ENCODE measurements at places on chromosomes 16 and 17.

- no peak for DNase-seq
These were observed 61.4 kb downstream of the TMEM100 start for GRCh38 chr17:55661256-55661758.

DNA sequence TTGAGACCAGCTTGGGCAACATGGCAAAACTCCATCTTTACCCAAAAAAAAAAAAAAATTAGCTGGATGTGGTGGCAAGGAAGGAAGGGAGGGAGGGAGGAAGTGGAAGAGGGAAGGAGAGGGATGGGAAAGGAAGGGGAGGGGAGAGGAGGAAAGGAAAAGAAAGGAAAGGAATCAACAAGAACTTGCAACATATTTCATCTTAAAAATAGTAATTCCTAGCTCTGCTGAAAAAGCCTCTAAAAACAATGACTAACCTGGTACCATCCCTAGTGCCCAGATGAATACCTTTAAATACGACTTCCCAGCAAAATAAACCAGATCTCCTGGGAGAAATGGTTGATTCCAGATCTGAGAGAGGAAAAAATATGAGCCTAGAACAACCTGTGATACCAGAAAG lies 27.1 kb upstream of the MNT start:
- DNase-seq: no peak

DNA sequence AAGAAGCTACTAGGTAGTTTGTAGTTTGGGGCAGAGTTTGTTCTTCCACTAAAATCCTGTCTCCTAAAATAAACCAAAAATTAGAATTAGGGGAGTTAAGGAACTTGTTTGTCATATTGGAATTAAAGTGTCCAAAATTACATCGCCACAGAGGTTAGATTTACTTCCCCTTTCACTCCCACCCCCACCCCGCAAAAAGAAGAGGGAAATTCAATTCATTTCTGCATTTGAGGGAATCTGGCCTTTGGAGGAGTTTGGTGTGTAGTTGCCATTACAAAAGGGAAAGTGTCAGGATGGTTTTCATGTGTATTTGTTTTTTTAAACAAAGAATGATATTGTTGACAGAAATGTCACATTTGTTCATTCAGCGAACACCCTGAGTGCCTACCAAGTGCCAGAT lies 5.8 kb downstream of the TMEM97 start:
- DNase-seq: no peak

DNA sequence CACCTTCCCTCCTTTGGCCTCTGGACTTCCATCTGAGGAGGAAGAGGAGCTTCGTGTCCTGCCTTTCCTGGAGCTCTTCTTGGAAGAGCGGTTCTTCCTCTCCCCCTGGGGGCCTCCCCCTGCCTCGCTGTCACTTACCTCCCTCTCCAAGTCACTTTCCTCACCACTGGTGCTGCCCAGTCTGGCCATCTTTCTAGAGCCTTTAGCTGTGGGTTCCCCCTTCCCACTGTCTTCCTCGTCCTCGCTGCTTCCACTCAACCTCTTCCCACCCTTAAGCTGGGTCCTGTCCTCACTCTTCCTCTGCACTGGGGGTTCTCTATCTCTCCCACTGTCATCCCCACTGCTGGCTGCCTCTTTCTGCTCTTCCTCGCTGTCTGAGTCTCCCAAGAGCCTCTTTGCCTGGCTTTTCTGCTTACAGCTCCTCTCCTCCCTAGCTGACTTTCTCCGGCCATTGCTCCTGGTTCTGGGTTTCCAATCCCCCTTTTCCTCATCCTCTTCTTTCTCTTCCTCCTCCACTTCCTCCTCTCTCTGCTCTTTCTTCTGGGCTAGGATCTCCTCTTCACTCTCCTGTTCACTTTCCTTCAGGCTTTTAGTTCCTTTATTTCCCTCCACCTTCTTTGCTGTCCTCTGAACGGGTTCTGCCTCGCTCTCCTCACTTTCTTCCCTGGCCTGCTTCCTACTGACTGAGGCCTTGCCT lies 1.4 kb downstream of the HIRIP3 start:
- no peak for DNase-seq

DNA sequence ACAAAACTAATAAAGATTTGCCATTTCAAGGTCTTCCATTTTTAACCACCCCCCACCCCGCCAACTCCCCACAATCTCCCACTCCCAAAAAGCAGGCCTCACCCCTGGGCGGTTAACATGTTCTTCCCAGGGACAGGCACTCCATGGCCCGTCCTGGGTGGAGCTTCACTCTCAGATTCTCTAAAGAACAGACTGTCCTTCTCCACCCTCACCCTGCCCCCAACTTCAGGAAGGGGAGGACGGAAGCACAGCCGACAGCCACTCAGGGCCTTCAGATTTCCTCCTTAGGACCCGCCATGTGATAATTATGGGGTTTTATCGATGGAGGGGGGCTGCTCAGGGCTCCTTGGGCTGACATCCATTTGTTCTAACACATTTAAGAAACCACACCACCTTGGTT lies 61.9 kb downstream of the ZFHX3 start:
- no peak for DNase-seq

GRCh38 chr16:12447556-12447955 lies 356.1 kb downstream of the CPPED1 start:
- DNase-seq: no peak

- no peak for DNase-seq
These were observed 55.3 kb downstream of the PIGL start for GRCh38 chr17:16272111-16272840.

DNA sequence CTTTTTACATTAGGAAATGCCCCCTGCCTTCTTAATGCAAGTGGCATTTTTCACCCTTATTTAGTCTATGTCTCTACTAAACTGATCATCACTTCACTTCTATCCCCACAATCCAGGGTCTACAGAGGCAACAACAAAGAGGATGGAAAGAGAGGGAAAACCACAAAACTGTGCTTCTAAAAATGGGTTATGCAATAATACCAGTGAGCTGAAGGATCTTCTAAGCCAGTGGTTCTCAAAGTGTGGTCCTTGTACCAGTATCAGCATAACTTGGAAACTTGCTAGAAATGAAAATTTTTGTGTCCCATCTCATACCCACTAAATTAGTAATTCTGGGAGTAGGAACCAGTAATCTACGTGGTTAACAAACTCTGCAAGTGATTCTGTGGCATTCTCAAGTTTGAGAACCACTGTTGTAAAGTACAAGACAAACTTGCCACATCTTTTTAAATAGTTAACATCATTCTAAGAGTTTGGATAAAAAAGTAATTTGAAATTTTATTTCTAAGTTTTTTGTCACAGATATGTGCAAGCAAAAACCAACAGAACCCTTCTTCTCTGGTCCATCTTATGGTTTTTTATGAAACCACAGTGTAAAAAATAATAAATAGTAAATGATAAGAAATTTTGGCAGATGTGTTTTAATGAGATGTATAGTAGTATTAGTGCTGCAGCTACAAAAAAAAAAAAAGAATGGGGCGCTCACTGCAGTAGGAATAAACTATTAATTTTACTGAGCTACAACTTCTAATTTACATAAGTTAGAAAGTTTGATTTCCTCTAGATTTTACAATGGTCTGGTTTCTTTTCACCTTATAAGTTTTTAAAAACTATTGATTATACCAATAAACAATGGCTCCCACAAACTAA lies 16.2 kb downstream of the CDC27 start:
- DNase-seq: no peak

Measured in stromal cell of bone marrow (primary cell).